ENCODE measurements at places on chromosomes 16 and 17.
A peak's percentile ranks its signal among the peaks of the same experiment; 100 is the strongest.

- DNase-seq: no peak
Measured at GRCh38 chr17:19440421-19440820, 29.4 kb downstream of the RNF112 start.

GRCh38 chr16:78310196-78310595 is 210.7 kb downstream of the WWOX start:
- no peak for DNase-seq

GRCh38 chr17:77952368-77952767 is 6.1 kb upstream of the TNRC6C start:
- DNase-seq: no peak

DNA sequence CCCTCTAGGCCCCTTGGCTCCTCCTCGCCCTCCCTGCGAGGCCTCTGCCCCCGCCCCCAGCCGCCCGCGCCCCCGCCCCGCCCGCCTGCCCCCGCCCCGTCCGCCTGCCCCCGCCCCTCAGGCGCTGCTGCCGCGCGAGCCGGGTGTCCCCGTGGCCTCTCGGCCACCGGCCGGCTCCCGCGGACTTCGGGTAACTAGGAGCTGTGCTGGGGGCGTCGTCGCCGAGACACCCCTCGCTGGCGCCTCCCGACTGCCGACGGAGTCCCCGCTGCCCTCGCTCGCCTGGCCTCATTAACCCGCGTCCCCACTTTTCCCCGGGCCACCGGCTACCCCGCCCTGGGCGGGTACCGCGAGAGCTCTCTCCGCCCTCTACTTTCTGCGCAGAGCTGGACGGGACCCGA is at the start of gene TLCD1:
Gene TLCD1 (minus strand): TSS at position 8 of the 401 bp plus-strand sequence. CDS start 136 bp downstream, outside the sequence.
- DNase-seq: peak; percentile 69

DNA sequence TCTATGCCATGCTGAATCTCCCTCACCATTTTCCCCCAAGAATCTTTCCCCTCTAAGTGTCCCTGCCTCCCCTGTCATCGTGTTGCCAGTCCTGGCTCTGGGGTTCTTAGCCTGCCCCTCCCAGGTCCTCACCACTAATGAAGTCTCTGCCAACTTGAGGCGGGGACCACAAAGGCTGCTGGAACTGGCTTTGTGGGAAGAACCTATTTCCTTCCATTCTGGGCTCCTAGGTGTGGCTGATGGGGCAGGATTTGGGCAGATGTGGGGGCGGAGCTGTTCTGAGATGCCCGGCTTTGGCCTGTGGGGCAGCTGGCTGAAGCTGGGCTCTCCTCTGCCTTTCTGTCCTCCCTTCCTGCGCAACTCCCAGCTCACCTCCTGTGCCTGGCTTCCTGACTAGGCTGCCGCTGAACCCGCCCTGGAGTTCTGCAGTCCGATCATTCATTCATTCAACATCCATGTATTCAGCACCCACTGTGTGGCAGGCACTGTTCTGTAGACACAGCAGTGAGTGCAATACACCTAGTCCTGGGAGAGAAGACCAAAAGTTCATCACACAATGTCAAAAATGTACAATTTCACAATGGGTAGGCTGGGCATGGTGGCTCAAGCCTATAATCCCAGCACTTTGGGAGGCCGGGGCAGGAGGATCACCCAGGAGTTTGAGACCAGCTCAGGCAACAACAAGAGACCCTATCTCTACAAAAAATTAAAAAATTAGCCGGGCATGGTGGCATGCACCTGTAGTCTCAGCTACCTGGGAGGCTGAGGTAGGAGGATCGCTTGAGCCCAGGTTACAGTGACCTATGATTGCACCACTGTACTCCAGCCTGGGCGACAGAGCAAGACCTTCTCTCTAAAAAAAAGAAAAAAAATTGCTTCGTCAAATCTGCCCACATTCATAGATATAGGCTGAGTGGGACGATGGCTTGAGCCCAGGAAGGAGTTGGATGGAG is 1.9 kb upstream of the SNN start:
- no peak for DNase-seq

DNA sequence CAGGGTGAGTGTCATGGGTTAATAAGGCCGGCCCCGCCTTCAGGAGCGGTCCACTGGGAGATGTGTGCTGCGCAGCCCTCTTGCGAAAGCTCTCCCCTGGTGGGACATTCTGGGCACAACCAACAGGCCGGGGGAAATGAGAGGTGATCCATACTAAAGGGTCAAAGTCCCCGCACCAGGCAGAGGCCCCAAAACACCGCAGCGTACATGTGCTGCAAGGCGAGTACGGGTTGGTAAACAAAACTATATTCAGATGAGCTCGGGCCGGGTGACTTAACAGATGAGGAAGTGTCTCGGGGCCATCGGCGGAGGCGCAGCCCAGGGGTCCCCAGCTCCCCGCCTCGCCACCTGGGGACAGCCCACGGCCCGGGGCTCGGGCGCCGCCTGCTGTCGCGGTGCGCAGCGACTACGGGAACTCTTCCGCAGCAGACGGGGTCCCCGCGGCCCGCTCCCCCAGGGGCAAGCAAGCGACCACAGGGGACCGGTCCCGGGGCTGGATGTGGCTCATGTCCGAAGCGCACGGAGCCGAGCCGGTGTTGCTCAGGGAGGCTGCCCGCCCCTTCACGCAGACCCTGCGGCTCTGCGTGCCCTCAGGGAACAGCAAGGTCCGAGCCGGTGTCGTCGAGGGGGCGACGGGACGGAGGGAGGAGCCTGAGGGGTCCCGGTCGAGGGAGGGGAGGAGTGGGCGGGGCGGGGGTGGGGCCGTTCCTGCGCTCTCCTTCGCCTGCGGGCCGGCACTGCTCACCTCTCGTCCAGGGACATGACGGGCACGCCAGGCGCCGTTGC is at the start of gene RAB37:
Gene RAB37 (plus strand): TSS at position 744 of the 786 bp plus-strand sequence. CDS start 17 bp downstream, at position 761.
- no peak for DNase-seq

- DNase-seq: no peak
Measured at GRCh38 chr17:50653738-50654137, 19.1 kb downstream of the ABCC3 start.

DNA sequence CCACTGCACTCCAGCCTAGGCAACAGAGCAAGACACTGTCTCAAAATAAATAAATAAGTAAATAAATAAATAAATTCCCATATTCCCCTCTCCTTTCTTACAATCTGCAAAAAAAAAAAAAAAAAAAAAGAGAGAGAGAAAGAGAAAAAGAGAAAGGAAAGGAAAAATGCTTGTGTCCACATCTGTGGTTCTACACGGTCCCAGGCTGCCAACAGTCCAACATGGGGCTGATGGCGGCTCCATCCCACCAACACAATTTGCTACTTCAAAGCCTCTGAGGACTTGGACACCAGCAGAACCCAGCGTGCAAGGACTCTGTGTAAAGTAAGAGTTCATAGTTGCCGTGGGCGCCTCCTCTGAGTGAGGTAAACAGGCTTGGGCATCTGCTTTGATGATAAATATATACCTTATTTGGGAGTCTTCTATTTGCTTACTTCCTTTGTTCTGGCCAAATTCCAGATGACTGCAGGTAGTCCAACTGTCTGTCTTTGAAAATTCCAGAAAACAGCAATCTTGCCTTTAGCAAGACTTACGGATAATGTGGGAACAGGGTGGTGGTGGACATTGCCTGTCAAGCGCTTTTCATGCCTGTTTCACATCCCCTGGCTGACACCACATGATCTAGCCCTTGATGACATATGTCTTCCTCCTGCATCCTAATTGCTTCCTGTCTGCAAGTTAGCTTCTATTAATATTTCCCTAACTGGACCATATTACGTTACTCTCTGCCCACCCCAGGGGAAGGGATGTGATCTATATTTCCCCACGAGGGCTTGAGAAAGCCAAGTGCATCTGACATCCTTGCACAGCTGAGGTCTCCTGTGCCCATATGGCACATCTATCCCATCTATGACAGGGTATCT is 10.1 kb downstream of the LITAF start:
- no peak for DNase-seq

DNA sequence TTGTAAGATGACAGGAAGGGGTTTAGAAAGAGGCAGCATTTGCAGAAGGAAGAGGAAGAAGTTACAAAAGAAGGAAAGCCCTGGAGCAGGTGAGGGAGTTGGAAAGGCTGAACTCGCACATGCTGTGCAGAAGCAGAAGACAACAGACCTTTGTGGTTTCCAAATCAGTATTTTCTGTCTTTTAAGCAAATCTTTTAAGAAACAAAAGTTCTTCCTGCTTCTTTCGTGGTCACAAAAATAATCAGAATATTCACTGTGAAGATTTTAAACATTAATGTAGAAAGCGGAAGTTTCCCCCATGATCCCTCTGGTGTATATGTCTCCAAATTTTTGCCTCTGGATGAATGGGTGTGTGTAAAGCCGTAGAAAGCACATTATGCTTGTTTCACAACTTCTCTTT is 25.8 kb downstream of the ZNRF1 start:
- DNase-seq: no peak
